ENCODE measurements at places on chromosomes 2 and 18.

- no peak for DNase-seq
- no peaks in the 10 kb centered on the region for H3K27me3 ChIP-seq
- H3K36me3 ChIP-seq = peaks cover 15% of the 10 kb centered on the region
- H3K27ac ChIP-seq = peak overlapping the region; percentile 27
Observed at GRCh38 chr2:85178154-85178553, 45.0 kb downstream of the TCF7L1 start.

- no peak overlapping the region for H3K4me3 ChIP-seq
- peaks cover 18% of the 10 kb centered on the region for H3K4me1 ChIP-seq
- no peak for DNase-seq
- H3K36me3 ChIP-seq = no peaks in the 10 kb centered on the region
- H3K27ac ChIP-seq = no peak overlapping the region
Observed at GRCh38 chr2:16014041-16014787, 73.9 kb downstream of the MYCN start.

GRCh38 chr2:100407073-100407472, 10.4 kb downstream of the CHST10 start:
- no peaks in the 10 kb centered on the region for H3K27me3 ChIP-seq
- no peak overlapping the region for H3K27ac ChIP-seq
- H3K4me3 ChIP-seq = no peak overlapping the region
- H3K4me1 ChIP-seq = peaks cover 17% of the 10 kb centered on the region
- no peak for DNase-seq

DNA sequence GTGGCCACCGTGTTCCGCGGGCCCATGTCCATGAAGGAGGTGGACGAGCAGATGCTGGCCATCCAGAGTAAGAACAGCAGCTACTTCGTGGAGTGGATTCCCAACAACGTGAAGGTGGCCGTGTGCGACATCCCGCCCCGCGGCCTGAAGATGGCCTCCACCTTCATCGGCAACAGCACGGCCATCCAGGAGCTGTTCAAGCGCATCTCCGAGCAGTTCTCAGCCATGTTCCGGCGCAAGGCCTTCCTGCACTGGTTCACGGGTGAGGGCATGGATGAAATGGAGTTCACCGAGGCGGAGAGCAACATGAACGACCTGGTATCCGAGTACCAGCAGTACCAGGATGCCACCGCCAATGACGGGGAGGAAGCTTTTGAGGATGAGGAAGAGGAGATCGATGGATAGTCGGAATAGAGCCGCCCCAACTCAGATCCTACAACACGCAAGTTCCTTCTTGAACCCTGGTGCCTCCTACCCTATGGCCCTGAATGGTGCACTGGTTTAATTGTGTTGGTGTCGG, 17.7 kb downstream of the TUBB6 start:
- peaks cover 82% of the 10 kb centered on the region for H3K36me3 ChIP-seq
- no peak overlapping the region for H3K4me3 ChIP-seq

All from H9 (cell line).